ENCODE measurements at places on chromosomes 11 and 22.

DNA sequence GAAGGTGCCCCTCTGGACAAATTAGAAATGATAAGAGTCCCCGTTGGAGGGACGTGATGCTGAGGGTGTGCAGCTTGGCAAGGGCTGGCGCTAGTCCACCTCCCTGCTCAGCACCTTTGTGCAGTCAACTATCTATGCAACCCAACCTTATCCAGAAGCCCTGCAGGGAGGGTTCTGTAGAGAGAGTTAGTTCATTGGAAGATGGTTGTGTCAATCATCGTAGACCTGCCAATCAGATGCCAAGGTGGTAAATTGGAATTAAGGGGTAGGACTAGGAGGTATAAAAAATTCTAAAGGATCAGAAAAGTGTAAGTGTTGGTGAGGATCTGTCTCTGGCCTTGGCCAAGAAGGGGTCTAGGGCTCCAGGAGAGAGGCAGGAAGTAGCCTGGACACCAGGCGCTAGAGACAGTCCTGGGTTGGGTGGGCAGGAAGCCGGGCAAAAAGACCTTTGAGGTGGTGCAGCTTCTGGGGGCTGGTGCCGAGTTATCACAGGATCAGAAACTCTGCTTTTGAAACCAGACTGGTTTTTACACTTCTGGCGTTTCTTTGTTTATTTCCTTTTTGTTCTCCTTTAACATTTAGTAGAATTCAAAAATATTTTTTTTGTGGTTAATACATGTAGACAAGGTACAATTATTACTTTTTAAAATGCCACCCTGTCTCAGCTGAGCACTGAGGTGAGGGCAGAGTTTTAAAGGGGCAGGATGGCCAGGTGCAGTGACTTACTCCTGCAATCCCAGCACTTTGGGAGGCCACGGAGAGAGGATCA lies 1.6 kb downstream of the C1QTNF6 start:
- no peak for DNase-seq

DNA sequence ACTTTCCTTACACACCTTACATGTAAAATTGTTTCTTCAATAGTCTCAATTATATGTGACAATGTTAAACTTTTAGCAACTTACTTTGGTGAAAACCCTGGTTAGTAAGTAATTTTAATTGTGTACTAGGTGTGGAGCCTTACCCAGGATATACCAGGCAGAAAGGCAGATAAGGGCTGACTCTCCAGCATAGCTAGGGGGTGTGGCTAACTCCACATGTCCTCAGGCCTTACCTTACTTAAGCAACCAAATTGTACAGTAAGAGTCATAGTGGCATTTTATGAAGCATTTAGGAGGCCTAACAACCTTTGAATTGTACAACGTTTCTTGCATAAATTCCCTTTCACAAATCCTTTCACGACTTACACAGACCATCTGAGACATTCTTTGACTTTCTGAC lies 118.2 kb upstream of the OR9Q1 start:
- DNase-seq: no peak

- no peak for DNase-seq
These were observed 87.8 kb downstream of the SHANK2 start for GRCh38 chr11:71164621-71165020.

- no peak for DNase-seq
These were observed 14.2 kb downstream of the SHANK3 start for GRCh38 chr22:50686794-50687193.

DNA sequence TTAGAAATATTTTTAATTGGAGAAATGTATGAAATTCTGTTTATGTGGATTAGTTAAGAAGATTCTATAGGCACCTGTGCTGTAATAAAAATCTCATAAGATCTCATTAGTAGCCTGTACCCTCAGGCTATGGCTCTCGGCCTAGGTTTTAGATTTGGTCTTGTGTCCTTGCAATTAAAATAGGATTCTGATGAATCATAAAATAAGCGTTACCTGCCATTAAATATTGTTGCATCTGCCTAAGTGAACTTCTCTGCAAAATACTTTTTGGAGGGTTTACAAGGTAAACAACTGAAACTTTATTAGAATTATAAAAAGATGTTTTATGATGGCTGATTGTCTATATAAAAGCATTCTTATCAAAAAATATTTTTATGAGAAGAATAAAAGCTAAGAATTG lies 804.1 kb upstream of the ANO3 start:
- no peak for DNase-seq

- DNase-seq: no peak
These were observed 63.5 kb upstream of the ZC3H12C start for GRCh38 chr11:110029714-110030113.

DNA sequence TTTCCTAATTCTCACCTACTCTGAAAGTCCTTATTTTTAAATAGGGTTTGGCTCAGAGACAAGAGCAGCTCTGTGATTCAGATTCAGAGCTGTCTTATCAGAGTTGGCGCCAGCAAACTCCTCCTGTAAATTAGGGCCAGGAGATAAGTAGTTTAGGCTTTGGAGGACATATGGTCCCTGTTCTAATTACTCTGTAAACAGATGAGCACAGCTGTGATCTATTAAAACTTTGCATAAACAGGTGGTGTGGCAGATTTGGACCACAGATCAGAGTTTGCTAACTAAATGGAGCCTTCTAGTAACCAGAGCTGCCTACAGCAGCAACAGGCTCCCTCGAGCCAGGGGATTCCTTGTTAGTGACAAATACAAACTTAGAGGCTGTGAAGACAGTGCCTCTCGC lies 27.9 kb downstream of the YPEL1 start:
- peak; percentile 71 for DNase-seq

GRCh38 chr11:13837286-13837685 lies 125.2 kb upstream of the SPON1 start:
- DNase-seq: no peak

DNA sequence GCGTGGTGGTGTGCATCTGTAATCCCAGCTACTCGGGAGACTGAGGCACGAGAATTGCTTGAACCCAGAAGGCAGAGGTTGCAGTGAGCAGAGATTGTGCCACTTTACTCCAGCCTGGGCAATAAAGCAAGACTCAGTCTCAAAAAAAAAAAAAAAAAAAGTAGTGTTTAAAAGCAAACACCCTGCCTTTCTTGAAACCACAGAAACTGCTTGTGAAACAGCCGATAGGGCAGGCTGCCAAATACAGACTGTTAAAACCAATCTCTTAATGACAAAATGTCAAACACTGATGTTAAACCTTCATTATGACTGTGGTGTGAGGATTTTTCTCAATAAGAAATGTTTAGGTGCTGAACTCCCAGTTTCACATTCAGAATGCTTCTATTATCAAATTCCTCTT lies 27.3 kb downstream of the MARK2 start:
- no peak for DNase-seq

GRCh38 chr22:46439111-46439510 lies 98.3 kb downstream of the CELSR1 start:
- DNase-seq: no peak

DNA sequence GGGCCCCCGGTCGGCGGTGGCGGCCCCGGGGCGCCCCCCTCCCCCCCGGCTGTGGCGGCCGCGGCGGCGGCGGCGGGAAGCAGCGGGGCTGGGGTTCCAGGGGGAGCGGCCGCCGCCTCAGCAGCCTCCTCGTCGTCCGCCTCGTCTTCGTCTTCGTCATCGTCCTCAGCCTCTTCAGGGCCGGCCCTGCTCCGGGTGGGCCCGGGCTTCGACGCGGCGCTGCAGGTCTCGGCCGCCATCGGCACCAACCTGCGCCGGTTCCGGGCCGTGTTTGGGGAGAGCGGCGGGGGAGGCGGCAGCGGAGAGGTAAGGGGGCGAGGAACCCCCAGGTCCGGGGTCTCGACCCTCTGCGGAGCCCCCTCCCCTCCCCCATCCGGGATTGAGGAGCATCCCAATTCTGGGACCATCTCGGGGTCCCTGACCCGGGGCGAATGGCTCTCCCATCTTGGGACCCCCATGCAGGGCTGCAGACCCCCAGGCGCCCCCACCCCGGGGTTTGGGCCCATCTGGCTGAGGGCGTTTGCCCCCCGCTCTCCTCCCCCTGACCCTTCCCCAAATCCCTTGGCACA lies 431 bp downstream of the KMT2A start:
- DNase-seq: peak; percentile 18

DNA sequence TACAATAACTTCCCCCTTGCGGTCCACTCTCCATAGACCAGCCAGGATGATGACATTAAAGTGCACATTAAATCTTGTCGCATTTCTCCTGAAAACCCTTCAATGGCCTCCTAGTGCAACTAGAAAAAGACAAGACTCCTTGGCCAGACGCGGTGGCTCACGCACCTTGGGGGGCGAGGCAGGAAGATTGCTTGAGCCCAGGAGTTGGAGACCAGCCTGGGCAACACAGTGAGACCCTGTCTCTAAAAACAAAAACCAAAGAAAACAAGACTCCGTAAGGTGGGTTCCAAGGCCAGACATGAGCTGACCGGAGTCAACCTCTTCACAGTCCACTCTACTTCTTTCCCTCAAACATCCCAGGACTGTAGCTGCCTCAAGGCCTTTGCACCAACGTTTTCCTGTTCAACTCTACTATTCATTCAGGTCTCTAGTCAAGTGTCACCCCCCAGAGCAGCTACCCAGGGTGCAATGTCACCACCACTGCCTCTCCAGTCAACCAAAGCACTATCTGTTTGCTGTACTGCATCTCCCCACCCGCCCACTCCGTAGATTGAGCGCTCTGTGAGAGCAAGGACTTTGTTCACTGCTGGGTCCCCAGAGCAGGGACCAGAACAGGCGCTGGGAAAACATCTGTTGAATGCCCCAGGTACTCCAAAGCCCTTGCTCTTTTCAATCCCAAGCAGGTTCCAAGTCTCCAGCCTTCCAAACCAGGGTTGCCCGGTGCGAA lies 739 bp downstream of the ZMAT5 start:
- DNase-seq: no peak

DNA sequence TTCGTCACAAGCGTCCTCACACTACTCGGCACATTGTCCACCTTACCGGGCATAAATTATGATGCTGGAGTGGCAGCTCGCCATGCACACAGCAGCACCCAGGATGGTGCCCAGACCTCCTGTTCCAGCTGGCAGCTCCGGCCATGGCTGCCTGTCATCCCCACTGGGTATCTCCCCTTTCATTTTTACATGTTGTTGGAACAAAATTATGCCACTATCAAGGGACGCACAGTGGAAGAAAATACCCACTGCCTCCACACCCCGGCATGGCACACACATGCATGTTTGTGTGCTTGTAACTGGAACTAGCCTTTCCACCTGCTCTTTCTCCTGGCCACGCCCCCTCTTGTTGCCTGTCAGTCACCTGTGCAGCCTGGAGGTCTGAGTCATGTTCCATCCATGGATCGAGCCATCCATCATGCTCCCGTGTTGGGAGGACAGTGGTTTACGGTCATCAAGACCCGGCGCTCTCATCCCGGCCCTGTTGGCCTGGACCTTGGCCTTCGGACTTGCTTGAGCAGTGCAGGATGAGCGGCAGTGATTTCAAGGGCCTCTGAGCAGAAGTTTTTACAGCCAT lies 1069.6 kb downstream of the BRD1 start:
- no peak for DNase-seq

- DNase-seq: no peak
These were observed 180.6 kb upstream of the GRIA4 start for GRCh38 chr11:105429096-105429910.

GRCh38 chr11:129102756-129103155 lies 89.4 kb downstream of the ARHGAP32 start:
- no peak for DNase-seq

- DNase-seq: no peak
These were observed 58.7 kb downstream of the GAS2 start for GRCh38 chr11:22725079-22725478.

- no peak for DNase-seq
These were observed 4.7 kb downstream of the KCNJ1 start for GRCh38 chr11:128862406-128862805.

- peak; percentile 86 for DNase-seq
These were observed 57.4 kb downstream of the CHST1 start for GRCh38 chr11:45607995-45608394.

DNA sequence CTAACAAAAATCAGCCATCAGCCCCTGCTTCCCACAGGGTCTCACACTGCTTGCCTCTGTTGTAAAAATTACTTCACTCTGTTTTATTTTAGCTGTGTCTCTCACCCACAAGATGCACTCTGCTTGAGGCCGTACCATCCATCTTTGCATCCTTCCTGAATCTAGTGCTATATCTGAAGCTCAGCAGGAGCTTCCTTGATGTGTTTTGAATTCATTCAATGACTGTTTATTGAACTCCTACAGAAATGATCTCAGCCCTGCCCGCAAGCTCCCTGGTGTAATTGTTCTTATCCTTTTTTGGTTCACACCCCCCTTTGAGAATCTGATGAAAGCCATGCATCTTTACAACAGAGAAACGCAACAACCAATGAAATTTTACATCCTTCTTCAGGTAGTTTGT lies 310.2 kb upstream of the ZC3H12C start:
- no peak for DNase-seq

DNA sequence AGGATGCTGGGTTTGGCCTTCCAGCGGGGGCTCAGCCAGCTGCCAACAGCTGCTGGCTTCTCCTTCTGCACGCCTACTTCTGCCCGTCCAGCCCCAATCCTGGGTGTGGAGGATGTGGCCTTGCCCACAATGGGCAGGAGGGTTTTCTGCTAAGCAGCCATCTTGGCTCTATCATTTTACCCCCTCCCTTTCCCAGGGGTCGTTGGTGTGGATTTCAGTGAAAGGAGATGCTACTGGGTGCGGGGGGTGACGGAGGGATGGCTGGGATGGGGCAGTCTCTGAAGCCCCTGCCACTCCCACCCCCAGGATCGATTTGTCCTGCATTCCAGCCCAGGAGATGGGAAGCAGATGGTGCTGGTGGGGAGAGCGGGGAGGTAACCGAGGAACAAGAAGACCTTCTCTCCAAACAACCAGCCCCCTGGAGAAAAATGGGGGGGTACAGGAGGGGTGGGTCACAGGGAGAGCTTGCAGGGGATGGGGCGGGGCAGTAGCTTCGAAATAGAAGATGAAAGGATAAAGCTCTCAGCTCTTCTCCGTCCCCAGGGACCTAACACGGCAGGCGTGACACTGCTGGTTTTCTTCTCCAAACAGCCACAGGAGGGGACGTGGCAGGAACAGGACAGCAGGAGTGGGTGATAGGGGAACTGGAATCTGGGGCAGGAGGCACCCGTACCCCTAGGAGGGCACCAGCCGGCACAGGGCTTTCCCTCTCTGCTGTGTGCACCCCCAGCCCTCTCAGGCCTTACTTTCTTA lies 68.9 kb downstream of the NECTIN1 start:
- DNase-seq: no peak

DNA sequence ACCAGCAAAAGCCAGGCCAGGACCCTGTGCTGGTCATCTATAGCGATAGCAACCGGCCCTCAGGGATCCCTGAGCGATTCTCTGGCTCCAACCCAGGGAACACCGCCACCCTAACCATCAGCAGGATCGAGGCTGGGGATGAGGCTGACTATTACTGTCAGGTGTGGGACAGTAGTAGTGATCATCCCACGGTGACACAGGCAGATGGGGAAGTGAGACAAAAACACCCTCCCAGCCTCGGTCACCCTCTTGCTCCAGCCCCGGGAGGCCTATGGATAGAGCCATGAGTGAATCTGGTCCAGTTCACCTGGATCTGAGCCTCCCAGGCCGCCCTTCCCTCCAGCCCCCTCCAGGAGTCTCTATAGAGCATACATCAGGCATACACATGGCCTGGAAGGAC lies 115.2 kb upstream of the IGLL5 start:
- peak; percentile 23 for DNase-seq

GRCh38 chr11:126419801-126420697 lies 64.6 kb downstream of the ST3GAL4 start:
- DNase-seq: no peak
